ENCODE measurements at places on chromosomes 7 and 10.

GRCh38 chr10:48595539-48595932 lies 9.3 kb downstream of the ARHGAP22 start:
- DNase-seq: no peak

GRCh38 chr10:74988832-74989561 lies 122.5 kb upstream of the SAMD8 start:
- no peak for DNase-seq

DNA sequence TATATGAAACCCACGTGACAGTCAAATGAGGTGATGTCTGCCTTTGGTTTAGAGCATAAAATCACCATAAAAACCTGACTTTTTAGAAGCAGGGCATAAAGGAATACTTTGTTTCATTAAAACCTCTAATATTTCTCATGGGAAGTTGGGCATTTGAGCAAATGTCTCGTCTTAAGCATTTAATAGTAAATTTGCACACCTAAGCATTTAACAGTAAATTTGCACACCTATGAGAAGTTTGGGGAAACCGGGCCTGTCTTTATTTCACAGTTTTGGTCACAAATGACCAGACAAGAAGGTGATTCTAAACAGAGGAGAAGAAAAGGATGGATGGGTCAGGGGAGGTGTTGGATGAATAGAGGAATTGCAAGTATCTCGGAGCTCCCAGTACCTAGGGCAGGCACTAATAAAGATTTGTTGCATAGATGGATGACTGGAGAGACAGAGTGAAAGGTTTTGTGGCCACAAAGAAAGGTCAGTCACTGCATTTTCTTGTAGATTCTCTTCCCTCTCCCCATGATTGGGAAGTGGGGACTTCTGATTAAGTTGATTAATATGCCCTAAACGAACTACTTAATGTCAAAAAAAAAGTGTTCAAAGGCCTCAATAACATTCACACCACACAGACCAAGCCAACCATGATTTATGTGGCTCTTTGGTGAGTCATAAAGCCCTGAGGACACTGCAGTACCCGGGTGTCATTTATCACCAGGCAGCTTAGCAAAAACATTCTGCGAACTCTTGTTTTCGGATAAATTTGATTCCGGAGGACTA lies 158.2 kb downstream of the SPAG6 start:
- DNase-seq: no peak

GRCh38 chr10:21493784-21494183 lies 31.7 kb downstream of the SKIDA1 start:
- no peak for DNase-seq

- no peak for DNase-seq
Measured at GRCh38 chr7:157832006-157832405, 495.2 kb downstream of the DNAJB6 start.

DNA sequence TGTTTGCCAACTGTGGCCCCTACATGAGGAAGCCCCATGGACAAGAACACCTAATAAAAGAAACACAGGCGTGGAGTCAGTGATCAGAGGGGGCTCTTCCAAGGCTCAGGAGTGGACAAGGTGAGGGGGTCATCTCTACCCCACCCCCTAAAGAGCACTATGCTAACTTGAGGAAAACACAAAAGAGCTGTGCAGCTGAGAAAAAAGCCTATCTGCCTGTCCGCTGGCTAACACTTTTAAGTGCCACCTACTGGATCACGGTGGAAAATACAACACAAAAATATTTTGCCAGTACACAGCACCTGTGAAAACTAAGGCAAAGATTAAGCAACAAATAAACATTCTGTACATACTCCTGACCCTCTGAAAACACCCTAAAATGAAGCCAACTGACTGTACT lies 53.1 kb upstream of the COBL start:
- no peak for DNase-seq

DNA sequence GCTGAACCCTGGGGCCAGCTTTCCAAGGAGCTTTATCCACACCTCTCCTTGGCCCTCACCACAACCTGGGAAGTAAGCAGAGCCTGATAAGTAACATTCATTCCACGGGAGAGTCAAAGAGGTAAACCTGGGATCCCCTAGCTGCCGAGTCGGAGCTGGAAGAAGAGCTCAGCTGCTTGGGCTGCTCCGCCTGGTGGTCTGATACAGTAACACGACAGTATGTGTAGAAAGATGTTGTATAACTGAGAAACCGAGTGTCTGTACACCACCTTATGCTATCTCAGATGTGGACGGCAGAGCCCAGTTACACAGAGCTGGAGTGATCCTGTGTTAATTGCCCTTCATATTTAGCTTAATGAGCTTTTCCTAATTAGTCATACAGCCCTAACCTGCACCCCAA lies 151.3 kb upstream of the KMT2E start:
- DNase-seq: no peak

- no peak for DNase-seq
Measured at GRCh38 chr7:154841731-154842331, 161.1 kb downstream of the PAXIP1 start.

DNA sequence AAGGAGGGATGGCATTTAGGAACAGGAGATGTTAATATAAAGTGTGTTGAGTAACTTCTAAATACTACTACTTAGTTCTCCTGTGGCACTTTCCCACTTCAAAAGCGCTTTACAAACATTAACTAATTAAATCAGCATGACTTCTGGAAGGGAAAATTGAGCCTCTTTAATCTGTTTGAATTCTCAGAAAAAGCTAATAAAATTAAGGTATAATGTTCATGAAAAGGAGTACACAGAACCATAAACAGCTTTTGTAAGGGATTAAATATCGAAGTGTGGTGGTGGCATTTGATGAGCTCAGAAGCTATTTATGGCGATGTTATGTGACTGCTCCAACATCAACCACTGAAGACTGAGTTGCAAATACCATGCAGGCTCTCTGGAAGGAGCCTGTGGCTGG lies 10.2 kb upstream of the VAX1 start:
- no peak for DNase-seq

- no peak for DNase-seq
Measured at GRCh38 chr10:852386-852785, 79.1 kb downstream of the LARP4B start.

GRCh38 chr7:195830-196128 lies 3.4 kb downstream of the FAM20C start:
- no peak for DNase-seq

GRCh38 chr7:103349805-103350204 lies 2.4 kb downstream of the PSMC2 start:
- no peak for DNase-seq

GRCh38 chr10:122304054-122304579 lies 33.0 kb downstream of the BTBD16 start:
- DNase-seq: no peak

DNA sequence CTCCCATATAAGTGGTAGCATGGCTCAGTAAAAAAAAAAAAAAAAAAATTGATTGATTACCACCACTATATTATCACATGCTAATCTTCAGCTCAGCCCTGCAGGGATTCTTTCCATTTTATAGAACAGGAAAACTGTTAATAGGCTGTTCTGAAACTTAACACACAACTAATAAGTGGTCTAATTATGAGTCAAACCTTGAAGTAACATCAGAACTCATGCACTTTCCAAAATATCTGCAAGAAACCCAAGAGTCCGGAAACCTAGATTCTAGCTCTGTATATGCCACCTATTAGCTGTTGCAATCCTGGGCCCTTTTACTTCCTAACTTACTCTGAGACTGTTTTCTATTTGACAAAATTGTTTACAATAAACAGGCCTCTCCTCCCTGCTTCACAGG lies 23.9 kb downstream of the SEM1 start:
- DNase-seq: no peak

GRCh38 chr7:154372011-154372601 lies 319.9 kb downstream of the DPP6 start:
- no peak for DNase-seq

- DNase-seq: no peak
Measured at GRCh38 chr10:123790132-123790885, 101.3 kb downstream of the CPXM2 start.

DNA sequence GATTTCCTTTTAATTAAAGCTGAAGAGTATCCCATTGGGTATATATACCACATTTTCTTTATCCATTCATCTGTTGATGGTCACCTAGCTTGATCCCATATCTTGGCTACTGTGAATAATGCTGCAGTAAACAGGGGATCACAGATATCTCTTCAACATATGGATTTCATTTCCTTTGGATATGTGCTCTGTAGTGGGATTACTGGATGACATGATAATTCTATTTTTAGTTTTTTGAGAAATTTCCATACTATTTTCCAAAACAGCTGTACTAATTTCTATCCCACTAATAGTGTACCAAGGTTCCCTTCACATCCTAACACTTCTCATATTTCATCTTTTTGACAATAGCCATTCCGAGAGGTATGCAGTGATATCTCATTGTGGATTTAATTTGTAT lies 48.8 kb upstream of the PRPS1L1 start:
- no peak for DNase-seq

GRCh38 chr7:17041324-17041723 lies 159.5 kb upstream of the AGR3 start:
- no peak for DNase-seq

- DNase-seq: no peak
Measured at GRCh38 chr10:67836972-67837371, 1.0 kb downstream of the DNAJC12 start.

DNA sequence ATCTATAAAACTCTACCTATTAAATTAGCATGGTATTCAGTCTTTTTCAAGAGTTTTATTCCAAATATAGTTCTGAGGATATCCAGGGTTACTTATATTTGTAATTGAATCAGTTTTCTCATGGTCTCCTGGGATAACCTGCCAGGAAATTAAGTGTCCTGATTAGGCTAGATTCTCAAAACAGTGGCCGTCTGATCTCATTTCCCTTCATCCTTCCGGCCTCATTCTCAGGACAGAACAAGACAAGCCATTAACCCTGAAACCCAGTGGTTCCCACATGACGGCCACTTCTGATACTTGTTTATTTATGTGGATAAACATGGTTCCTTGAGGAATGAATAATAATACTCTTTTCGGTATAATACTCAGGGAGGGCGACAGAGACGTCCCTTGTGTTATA lies 417.6 kb upstream of the POT1 start:
- DNase-seq: no peak

Measured in effector CD4-positive, alpha-beta T cell (primary cell).